Stimulated activated CD8-positive, alpha-beta memory T cell treated with anti-CD3 and anti-CD28 coated beads, Interleukin-15, amount 100 ng/mL, for 4 hours (primary cell): ENCODE measurements at places on chromosomes 5 and 9.
A peak's percentile ranks its signal among the peaks of the same experiment; 100 is the strongest.

DNA sequence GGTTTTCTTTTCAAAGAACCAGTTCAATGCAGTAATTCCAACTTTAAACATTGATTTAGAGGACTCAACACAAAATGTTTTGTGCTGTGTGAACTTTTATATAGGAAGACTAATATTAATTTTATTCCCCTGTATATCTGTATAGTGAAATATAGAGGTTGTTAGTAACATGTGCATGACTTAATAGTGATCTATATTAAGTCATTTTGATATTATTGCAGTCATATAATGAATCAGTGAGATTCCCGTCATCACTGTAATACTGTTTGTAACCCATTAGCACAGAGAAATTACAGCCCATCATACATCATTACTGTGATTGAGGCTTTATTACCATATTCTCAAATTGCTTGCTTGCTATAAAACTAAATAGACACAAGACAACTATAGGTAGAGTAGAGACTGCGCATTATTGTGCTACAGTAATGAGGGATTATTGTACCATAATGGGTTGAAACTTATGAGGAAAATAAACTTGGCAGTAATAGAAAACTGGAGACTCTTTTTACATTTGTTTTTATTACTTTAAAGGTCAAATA, 170.7 kb downstream of the RANBP17 start:
- no peak for DNase-seq

DNA sequence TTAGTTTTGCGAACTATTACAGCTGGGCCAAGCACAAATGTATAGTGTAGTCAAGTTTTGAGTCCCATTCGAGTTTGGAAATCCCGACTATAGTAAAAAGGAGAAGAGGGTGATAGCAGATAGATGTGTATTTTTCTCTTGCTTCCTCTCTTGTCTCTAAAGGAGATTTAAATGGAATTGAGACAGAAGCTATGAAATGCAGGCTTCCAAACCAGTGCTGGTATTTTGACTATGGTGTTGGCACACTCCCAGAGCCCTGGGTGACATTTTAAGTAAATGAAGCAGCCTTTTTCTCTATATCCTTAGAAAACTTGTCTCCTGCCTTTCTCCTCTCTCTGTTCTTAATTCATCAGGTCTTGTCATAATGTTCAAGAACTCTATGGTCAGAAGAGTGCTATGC, 17.7 kb upstream of the AUH start:
- DNase-seq = no peak

- peak; percentile 60 for DNase-seq
Measured at GRCh38 chr5:177390363-177391300, 6.4 kb downstream of the SLC34A1 start.

- no peak for DNase-seq
Measured at GRCh38 chr5:91707521-91707841, 324.4 kb upstream of the ARRDC3 start.

DNA sequence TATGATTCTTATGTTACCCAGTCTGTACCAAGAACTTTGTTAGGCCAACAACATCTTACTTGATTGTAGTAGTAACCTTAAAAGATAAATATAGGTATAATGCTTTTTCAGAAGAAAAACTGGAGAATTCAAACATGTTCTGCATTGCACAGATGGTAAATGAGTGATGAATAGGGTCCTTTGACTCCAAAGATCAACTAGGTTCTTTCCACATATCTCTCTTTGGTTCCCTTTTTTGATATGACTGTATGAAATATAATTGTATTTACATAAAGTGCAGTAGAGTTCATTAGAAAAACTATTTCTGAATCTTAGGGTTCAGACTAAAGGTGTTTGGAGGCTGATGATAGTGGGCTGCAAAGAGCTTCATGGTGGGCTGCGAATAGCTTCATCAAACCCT, 150.5 kb upstream of the CDKN2B start:
- no peak for DNase-seq

DNA sequence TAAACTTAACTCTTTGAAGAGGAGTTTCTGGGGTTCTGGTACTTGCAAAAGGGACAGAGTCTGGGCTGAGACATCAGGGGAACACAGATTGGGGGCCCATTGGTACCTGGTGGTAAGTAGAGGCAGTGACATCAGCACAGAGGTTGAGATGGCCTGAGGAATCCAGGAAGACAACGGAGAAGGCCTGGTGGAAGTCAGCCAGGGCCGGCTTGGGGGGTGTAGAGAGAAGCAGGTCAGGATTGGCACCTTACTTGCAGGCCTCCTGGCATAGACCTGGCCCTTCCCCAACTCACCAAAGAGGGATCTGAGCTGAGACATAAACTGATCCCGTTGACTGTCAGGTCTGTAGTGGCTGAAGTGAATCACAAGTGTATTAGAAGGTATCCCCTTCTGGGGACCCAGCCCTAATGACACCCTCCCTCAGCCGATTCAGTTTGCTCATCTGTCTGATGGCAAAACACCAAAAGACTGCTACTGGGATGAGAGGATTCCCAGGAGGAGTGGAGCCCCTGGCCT, 5.5 kb downstream of the NOL6 start:
- DNase-seq = no peak

- DNase-seq = no peak
Measured at GRCh38 chr9:124507880-124508423, 753 bp upstream of the NR5A1 start.

GRCh38 chr5:73451224-73452130, 2.9 kb upstream of the FOXD1 start:
- peak; percentile 16 for DNase-seq

- DNase-seq = no peak
Measured at GRCh38 chr9:87336914-87337333, 160.7 kb upstream of the DAPK1 start.
